Fibroblast of gingiva (primary cell): ENCODE measurements at places on chromosomes 6 and 20.

GRCh38 chr20:25355011-25355595 is 35.5 kb downstream of the ABHD12 start:
- no peak for DNase-seq

GRCh38 chr20:57124800-57125517 is 141.5 kb downstream of the BMP7 start:
- DNase-seq = no peak

DNA sequence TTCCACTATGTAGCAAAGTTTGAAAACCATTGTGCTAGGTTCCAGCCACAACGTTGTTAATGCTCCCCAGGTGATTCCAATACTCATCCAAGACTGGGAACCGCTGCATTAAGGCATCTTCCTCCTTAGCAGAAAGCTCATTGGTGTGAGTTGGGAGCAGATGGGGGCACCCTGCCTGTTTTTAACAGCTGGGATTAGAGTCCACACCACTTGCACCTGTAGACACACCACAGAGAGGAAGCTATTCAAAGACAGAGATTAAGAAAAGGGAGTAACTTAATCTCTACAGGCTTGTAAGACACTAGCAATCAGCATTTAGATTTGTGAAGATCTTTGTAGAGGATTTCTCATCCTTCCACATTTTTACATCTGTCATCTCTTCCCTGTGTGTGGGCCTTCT is 333.9 kb upstream of the SOX4 start:
- no peak for DNase-seq

DNA sequence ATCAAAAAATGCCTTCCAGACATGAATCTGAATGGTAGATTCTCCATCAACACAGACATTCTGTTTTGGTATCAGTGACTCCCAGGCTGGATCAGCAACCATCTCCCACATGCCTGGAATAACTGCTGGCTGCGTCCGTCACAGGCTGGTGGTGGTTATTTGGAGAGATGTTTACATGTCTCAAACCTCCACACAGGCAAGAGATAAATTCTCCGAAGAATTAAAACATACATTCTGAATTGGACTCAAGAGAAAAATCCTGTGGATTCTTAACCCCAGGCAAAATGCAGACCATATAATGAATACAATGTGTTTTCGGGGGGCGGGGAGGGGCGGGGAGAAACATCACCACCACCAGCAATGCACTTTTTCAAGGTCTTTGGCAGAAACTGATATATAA is 108.2 kb downstream of the THBS2 start:
- DNase-seq = peak; percentile 83

DNA sequence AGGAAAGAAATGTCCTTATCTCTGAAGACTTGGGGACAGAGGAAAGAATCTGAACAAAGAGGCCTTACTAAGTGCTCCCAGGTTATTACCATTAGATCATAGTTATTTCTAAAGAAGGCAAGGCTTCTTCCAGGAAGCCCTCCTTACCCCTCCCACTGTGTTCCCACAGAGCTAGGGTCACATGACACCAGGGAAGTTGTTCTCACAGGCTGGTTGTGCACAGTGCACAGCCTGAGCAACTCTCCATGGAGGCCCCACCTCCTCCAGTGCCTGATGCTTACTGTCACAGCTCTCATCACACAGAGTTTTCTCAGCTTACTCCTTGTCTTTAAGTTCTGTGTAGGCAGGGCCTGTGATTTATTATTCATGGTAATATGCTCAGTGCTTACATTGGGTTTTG is 68.9 kb upstream of the SCGN start:
- DNase-seq = no peak

- no peak for DNase-seq
These were observed 586.7 kb upstream of the CITED2 start for GRCh38 chr6:139961190-139961589.

DNA sequence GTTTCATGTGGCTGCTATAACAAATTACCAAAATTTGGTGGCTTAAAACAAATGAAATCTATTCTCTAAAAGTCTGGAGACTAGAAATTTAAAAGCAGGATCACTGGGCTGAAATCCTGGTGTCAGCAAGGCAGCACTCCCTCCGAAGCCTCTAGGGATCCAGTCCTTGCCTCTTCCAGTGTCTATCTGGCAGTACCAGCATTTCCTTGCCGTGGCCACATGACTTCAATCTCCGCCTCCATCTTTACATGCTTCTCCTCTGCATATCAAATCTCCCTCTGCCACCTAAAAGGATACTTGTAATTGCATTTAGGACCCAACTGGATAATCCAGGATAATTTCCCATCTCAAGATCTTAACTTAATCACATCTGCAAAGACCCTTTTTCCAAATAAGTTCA is 30.2 kb downstream of the ARHGAP18 start:
- peak; percentile 48 for DNase-seq

- DNase-seq = peak; percentile 8
These were observed 95.3 kb downstream of the MDGA1 start for GRCh38 chr6:37602346-37602745.

DNA sequence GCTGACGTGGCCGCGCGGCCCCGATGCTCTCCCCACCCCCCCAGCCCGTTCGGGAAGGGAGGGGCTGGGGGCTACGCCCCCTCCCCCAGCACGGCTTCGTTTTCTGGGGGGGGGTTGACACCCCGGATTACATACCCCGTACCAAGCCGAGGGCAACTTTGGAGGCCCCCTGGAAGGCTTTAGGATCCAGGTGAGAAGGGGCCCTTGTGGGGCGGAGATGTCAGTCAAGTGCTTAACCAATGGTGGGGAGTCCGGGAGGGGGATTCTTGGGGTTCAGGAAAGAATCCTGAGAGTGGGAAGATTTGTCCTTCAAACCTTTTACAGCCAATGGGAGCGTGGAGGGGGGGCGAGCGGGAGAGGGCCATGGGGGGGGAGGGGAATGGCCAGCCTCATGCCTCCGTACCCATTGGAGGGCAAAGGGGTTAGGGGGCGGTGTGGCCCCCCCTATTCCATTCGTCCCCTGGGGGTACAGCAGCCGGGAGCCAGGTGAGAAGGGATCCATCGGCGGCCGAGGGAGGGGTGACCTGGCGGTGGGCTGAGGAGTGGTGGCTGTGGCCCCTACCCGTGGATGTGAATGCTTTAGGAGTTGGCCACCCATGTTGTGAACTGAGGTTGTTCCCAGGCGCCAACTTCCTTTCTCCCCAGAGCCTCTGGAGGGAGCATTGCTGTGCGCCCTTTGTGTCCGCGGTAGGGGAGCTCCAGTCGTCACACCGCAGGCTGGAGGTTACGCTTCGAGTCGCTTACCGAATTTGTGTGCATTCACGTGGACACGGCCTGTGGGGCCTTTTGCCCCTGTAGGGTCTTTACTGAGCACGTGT is 682 bp downstream of the BRD2 start:
- DNase-seq = peak; percentile 83

DNA sequence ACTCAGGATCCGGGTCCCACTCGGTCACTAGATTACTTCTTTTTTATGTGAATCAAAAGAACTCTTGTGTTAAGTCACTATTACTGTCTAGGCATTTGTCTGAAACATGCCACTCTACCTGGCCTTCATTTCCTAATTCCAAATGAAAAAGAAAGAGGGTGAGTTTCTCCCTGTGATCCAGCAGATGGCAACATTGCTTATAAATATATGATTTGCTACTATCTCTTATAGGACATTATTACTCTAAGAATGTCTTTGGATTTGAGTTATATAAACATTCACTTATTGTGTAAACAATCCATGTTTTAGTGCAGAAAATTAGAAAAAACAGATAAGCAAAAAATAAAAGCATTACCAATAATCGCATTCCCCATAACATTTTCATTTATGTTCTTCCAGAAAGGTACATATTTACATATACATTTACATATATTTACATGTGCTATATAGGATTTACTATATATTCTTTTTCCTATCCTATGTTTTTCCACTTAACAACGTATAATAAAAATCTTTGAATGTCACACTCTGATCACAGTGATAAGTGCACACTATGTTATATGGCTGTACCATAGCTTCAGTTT is 66.9 kb downstream of the FAXC start:
- DNase-seq = no peak

DNA sequence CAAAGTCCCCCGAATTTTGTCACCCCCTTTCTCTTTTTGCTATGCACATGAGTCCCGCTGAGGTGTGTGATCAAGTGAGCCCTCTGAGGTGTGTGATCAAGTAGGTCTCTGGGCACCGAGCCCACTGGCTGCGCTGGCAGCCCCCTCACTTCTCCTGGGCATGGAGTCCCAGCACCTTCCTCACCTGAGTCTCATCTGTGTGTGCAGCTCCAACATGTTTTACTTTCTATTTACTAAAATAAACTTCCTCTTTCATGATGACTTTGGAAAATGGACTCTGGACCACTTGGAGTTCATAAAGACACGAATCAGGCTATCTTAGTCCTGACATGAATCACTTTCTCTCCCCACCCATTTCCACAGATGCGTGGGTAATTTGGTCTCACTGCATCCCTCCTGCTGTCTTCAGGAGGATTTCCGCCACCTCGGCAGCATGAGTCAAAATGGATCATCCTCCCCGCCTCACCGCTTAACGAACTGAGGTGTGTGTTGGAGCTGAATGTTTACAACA is 39.8 kb downstream of the PRDM1 start:
- DNase-seq = no peak

DNA sequence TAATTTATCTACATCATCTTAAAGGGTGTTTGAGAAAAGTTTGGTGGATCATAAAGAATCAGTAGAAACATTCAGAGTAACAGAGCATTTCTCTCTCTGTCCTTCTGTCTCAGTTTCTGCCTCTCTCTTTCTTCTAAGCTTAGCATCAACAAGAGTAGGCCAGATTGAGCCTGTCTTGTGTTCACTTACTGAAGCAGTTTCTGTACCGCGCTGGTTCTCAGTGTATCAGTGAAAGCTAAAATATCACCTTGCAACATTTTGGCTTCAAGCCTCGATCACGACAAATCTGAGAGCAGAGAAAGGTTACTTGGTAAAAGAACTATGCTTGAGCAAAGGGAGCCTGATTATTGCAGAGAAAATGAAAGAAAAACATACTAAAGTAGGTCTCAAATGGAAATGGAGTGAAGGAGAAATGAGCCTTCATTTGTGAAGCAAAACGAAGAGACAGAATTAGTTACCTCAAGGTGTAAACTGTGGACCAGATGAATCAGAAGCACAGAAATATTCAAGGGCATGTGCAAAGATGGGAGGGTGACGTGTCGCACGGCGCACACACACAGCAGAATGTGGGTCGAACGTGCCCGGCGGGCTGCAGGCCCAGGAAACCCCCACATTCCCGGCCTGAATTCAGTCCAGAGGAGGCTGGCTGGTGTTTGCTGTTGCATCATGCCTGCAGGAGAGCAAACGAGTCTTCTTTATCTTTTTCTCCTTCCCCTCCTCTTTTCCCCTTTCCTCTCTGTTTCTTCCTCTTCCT is 509.3 kb downstream of the QKI start:
- DNase-seq = no peak

DNA sequence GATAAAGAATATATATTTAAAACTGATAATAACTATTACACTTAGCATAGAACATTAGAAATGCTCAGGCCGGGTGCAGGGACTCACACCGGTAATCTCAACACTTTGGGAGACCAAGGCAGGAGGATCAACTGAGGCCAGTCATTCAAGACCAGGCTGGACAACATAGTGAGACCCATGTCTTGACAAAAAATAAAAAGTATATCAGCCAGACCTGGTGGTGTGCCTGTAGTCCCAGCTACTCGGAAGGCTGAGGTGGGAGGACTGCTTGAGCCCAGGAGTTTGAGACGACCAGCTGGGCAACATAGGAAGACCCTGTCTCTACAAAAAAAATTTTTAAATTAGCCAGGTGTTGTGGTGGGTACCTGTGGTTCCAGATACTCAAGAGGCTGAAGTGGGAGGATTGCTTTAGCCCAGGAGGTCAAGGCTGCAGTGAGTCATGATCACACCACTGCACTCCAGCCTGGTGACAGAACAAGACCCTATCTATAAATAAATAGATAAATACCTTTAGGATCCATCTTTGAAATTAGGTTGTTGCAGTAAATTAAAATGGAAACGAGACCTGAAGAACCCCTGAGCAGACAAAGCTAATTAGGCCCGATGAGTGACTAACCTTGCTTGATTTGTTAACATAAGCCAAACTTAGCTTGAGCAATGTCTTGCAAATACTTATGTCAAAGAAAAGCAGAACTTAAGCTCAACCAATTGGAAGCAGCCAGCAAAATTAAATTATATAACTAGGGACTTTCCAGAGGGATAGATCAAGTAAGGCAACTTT is 75.8 kb upstream of the E2F3 start:
- no peak for DNase-seq
